Renal cortex interstitium (tissue), 15 donors: ENCODE measurements at places on chromosomes 4 and X.

DNA sequence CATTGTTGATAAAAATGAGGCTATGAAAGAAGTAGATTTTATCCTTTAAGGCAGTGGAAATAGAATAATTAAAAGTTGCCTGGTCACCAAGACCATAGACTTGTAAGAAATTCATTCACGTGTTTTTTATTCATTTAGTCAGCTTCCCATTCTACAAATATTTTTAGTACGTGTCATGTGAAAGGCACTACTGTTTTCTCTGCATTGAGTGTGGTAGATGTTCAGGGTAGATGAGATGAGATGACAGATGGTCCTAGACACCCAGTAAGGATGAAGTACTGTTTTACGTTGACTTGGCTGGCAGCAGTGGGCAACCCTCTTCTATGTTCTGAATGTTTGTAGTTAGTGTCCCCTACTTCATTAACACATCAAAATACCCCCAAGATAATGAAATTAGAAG lies 228.1 kb downstream of the ARHGAP24 start:
- DNase-seq = no peak

- no peak for DNase-seq
These were observed 91.5 kb upstream of the UNC5C start for GRCh38 chr4:95640311-95640710.

- DNase-seq = no peak
These were observed 335.7 kb downstream of the FSTL5 start for GRCh38 chr4:161828061-161828460.

DNA sequence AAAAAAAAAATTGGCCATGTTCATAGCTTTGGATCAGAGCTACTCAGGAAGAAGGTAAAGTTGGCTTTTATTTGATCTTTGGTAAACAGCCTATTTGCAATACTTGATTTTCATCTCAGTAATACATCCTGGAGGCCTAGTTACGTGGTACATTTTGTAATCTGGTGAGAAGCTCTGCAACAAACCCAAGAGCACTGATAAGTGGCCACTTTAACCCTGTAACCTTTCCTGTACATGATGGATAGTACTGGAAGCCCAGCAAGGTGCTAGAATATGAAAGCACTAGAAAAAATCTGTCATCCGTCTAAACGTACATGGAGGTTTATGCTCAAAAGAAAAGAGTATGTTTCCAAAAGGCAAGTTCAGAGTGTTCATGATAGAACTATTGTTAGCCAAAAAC lies 88.3 kb upstream of the BMP2K start:
- DNase-seq = no peak

DNA sequence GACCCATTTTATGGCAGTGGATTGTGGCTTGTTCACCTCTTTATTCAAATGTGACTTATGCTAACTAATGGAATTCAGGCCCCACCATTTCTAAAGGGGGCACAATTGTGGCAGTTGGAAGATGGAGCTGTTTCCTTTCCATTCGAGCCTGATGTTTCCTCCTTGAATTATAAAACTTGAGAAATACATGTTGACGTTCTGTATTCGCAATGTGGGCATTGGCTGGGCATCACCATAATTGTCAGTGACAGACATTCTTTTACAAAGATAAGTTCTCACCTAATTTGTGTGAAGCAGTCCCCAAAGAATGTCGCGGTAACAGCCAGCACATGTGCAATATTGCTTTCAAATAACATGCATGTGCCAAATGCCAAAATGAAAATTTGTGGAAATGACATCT lies 1070.2 kb upstream of the TENM3 start:
- no peak for DNase-seq

DNA sequence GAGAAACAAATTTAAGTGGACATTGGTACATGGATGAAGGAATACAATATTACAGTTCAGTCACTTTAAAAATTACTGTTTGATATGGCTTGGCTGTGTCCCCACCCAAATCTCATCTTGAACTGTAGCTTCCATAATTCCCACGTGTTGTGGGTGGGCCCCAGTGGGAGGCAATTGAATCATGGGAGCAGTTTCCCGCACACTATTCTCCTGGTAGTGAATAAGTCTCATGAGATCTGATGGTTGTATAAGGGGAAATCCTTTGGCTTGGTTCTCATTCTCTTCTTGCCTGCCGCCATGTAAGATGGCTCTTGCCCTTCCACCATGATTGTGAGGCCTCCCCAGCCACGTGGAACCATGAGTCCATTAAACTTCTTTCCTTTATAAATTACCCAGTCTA lies 804.2 kb upstream of the FRG1 start:
- DNase-seq = no peak

DNA sequence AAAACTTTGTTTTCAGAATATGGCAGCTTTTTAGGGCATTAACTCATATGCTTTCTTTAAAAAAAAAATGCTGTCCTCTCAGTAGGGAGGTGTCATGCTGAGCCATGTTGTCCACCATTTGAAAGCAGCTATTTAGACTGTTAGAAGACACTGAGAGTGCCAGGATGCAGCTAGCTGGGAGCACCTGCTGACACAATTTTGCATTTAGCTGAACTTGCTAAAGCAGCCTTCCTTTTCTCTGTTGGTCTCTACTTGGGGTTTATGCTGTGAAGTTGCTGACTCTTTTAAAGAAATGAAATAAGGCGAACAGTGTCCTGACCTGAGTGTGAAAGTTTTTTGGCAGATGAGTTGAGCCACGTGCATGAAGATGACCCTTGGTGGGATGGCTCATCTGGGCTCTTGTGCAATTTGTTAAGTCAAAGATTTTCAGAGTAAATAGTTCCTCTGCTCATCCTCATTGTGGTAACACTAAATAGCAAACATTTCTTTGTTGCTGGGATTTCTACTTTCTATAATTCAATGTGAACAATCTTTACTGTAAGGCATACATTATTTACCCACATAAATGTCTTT lies 64.5 kb downstream of the CDS1 start:
- no peak for DNase-seq

- no peak for DNase-seq
These were observed 48.6 kb upstream of the TMEM164 start for GRCh38 chrX:109954333-109954732.

GRCh38 chrX:46561824-46562657 lies 11.5 kb upstream of the CHST7 start:
- DNase-seq = no peak

GRCh38 chr4:105135785-105136184 lies 10.9 kb upstream of the TET2 start:
- DNase-seq = no peak

GRCh38 chrX:69153060-69153730 lies 12.1 kb downstream of the PJA1 start:
- DNase-seq = no peak

DNA sequence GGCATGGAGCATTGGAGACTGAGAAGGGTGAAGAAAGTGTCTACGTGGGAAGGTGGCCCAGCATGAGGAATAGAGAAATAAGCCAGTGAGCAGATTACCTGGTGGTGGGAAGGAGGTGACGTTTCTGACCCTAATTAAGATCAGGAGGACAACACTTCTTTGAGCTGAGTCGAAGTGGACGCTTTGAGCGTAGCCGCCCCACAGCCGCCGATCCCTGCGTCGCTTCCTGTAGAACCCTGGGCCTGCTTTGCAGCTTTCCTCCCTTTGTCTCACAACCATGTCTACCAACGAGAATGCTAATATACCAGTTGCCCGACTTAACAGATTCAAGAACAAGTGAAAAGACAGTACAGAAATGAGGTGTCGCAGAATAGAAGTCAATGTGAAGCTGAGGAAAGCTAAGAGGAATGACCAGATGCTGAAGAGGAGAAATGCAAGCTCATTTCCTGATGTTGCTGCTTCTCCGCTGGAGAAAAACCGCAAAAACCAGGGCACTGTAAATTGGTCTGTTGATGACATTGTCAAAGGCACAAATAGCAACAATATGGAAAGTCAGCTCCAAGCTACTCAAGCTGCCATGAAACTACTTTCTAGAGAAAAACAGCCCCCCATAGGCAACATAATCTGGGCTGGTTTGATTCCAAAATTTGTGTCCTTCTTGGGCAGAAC lies 6.4 kb upstream of the ANTXR2 start:
- no peak for DNase-seq

- no peak for DNase-seq
These were observed 702 bp downstream of the KLHL5 start for GRCh38 chr4:39062770-39063097.

- no peak for DNase-seq
These were observed 25.5 kb upstream of the FUNDC1 start for GRCh38 chrX:44568196-44568595.

DNA sequence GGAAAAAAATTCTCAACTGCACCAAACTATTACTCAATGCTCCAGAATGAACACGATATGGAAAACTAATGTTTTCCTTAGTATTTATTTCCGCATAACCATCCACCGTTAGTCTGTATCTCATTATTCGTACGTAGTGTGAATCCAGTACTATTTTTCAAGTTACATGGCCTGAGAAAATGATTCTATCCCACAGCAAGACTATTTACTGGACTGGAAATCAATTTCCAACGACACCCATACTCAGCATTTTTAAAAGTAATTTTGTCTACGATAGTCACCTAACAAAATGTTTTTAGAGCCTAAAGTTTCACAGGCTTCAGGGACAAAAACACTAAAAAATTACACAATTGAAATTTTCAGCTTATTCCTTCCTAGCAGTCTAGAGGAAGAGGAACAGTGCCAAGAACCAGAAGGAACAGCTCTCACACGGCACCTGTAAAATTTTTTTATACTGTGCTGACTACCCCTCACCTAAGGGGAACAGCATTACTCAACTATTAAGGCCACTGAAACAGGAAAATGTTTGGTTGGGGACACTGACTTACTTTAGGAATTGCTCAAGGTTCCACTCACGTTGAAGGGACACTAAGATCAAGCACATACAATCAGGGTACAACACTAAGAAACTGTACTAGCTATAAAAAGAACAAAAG lies 9.6 kb downstream of the UBE2D3 start:
- no peak for DNase-seq

DNA sequence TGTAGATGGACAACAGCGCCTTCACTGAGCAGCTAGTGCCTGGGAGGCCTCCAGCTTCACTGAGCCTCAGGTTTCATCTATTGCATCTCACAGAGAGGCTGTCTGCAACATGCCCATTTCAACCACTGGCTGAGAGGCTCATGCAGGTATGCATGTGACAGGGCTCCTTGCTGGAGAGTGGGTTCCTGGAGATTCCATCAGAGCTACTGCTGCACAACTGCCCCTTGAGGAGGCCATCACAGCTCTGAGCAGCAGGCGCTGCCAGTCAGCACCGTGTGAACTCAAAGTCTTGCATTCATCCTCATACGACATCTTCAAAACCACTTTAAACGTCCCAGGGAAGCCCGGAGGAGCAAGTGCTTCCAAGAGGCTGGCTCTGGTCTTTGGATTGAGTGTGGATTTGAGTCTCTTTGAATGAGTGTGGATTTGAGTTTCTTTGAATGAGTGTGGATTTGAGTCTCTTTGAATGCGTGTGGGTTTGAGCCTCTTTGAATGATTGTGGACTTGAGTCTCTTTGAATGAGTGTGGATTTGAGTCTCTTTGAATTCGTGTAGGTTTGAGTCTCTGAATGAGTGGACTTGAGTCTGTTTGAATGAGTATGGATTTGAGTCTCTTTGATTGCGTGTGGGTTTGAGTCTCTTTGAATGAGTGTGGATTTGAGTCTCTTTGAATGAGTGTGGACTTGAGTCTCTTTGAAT lies 8.7 kb downstream of the P2RY8 start:
- DNase-seq = no peak

DNA sequence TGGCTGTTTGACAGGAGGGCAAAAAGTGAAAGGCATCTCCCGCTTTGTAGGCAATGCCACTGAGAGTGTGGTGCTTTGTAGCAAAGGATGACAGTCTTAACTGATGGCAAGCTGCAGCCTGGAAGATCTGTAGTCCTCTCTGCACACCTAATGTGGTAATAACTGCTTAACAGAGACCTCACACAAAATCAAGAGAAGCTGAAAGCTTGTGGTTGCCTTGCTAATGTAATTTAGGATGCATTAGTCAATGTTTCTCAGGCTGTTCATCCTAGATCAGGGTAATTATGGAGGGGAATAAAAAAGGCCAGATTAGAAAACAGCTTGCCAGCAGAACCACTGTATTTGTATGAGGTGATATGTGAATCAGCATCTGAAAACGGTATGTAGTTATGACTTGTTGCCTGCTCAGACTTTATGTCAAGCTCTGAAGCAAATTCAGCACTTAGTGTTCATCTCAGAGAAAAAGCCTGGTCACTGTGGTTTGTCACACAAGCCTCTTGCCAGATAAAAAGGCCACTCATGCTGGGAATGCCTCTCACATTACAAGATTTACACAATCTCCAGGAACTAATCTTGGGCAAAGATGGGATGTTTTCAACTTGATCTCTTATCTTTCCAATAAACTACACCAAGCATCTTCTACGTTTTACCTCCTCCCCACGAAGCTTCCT lies 130.8 kb downstream of the ENOX2 start:
- no peak for DNase-seq

GRCh38 chr4:6562931-6563901 lies 11.8 kb upstream of the MAN2B2 start:
- no peak for DNase-seq

DNA sequence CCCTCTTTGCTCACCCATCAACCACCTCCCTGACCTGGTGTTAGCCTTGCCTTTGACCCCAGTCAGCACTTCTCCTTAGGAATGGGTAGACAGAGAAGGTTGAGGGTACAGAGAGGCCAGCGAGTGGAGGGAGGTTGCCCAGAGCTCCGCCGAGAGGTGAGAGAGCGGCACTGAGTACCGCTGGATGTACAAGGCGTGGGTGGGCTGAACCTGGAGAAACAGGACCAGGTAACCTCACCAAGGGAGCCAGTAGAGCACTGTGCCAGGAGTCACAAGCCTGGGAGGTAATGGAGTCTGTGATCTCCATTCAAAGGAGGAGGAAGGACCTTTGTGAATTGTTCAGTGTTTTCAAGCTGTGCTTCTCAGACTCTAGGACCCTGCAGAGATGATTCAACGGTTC lies 256.2 kb downstream of the EVC2 start:
- DNase-seq = no peak

- no peak for DNase-seq
These were observed 12.6 kb downstream of the CA5B start for GRCh38 chrX:15750611-15751154.

DNA sequence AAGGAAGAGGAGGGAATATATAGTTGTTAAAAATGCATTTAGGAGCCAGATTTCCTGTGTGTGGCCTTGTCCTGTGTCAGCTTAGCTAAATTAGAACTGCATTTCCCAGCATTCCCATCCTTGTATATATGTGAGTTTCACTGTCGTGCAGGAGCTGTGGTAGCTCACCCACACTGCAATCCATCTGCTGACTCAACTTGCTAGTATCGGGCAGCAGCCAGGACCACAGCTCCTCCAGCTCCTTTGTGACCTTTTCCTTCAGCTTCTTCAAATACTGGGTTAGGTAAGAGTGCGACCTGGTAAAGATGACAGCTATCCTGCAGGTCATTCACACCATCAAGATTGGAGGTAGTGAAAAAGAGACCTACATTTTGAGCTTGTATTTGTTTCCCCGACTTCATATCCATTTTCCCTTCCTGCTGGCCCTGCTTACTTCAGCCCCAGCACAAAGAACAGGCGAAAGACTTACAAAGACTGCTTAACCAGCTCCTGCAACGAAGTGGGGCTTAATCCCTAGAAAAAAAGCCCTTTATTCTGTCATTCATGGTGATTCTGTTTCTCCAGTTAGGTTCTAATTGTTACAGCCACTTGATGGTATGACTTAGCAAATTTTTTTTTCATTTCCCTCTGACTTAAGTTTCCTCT lies 11.4 kb downstream of the ASIC5 start:
- no peak for DNase-seq
